ENCODE measurements at places on chromosomes 4 and X. TPM values are rescaled to one million over a fixed set of nuclear protein-coding genes. Genes with fewer than 3 reads are reported as not detected.

The MAGED4B gene
- 22.1 TPM for total RNA-seq

The DMRTC1 gene
- total RNA-seq, result not detected

The BTK gene
- total RNA-seq, result not detected

DNA sequence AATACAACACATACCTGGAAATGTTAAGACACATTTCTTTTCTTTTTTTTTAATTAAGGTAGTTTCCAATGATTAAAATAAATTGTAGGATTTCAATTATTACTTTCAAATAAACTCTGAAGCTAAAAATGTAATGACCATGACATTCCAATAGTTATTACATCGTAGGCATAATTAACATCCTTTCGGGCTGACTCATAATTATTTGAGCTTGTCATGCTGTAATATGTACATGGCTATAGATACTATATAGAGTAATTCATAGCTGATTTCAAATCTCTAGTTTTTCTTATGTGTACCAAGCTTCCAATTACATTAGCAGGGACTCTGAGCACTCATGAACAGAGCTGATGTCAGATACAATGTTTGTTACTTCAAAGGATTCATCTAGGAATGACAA is 125.7 kb upstream of the GABRG1 start:
- no peaks in the 10 kb centered on the region for H3K36me3 ChIP-seq
- no peaks in the 10 kb centered on the region for H3K27me3 ChIP-seq
- no peaks in the 10 kb centered on the region for H3K4me1 ChIP-seq
- no peak for DNase-seq
- H3K27ac ChIP-seq, result no peak overlapping the region

GRCh38 chr4:8910100-8910821 is 38.6 kb upstream of the HMX1 start:
- no peak for DNase-seq
- no peak overlapping the region for H3K27ac ChIP-seq
- H3K4me3 ChIP-seq, result no peak overlapping the region
- H3K27me3 ChIP-seq, result no peaks in the 10 kb centered on the region

DNA sequence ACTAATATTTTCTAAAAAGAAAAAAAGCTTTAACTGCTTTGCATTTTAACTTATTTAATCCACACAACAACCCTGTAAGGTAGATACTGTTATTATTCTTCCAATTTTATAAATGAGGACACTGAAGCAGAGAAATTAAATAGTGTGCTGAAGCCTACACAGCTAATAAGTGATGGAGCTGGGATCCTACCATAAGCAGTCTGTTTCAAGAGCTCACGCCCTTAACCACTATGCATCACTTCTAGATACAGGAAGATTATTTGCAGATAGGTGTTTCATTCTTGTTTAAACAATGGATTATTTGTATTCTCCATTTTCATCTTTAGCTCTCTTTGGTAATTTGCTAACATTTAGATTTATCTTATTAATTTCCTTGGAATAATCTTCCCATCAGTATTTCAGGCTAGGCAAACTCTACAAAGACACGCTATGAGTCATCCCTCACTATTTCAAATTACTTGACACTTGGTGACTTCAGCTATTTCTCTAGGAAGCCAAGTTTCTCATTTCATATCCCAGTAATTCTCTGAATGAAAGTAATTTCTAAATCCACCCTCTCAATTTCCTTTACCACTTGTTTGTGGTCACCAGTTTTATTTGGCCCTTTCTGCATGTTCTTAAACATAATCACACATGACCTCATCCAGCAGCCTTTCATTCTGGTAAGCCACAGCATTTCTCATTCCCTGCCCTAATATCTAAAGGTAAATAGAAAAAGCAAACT is 67.3 kb downstream of the ASB9 start:
- H3K4me1 ChIP-seq, result no peaks in the 10 kb centered on the region
- H3K4me3 ChIP-seq, result no peak overlapping the region
- H3K36me3 ChIP-seq, result no peaks in the 10 kb centered on the region
- H3K27me3 ChIP-seq, result no peaks in the 10 kb centered on the region

DNA sequence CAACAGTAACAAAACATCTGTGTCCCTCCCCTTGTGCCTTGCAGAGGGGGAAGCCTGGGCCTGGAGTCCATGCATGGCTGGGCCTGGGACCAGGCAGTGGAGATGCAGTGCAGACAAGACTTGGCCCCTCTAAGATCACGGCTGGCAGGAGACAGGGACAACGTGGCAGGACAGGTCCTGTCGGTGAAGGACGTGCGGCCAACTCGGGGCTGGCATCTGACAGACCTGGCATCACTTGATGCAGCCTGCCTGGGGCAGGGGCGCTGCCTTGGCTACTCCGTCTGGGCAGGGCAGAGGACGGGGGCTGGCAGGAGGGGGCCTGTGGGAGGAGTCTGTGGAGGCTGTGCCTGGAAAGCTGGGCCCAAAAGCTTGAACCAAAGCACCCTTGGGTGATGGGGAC is 112.1 kb downstream of the CPZ start:
- no peaks in the 10 kb centered on the region for H3K4me1 ChIP-seq
- H3K36me3 ChIP-seq, result no peaks in the 10 kb centered on the region
- no peak overlapping the region for H3K27ac ChIP-seq
- no peaks in the 10 kb centered on the region for H3K27me3 ChIP-seq
- no peak for DNase-seq
- no peak overlapping the region for H3K4me3 ChIP-seq

DNA sequence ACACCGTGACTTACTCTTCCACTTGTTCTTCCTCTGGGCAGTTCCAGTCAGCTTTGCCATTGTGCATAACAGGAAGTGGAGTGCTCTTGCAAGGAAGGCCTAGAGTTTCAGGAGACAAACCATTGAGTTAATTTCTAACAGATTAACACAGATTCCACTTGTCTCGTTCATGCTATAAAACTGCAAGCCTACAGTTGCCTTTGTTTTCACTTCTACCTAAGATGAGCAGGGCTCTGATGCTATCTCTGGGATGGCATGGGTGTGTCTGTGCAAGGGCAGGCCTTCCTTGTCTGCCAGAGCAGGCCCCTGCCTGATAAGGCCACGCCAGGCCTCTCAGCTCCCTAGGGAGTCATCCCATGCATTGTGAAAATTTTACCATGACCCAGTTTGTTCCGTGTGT is 67.7 kb upstream of the PGRMC2 start:
- no peaks in the 10 kb centered on the region for H3K36me3 ChIP-seq
- H3K27me3 ChIP-seq, result no peaks in the 10 kb centered on the region
- peak overlapping the region; percentile 54 for H3K27ac ChIP-seq
- DNase-seq, result peak; percentile 40

- H3K4me3 ChIP-seq, result no peak overlapping the region
- H3K4me1 ChIP-seq, result no peaks in the 10 kb centered on the region
- H3K27me3 ChIP-seq, result no peaks in the 10 kb centered on the region
- H3K27ac ChIP-seq, result no peak overlapping the region
These were observed 530.7 kb downstream of the CWH43 start for GRCh38 chr4:49516796-49517195.
